ENCODE measurements at places on chromosomes 1 and 21. TPM values are rescaled to one million over a fixed set of nuclear protein-coding genes. Genes with fewer than 3 reads are reported as not detected.

RHEX gene
- 1.1 TPM for total RNA-seq

NCAM2 gene
- 19.7 TPM for total RNA-seq

KIF2C gene
- total RNA-seq = 7.3 TPM

DUSP10 gene
- total RNA-seq = 12.6 TPM

KIAA0040 gene
- 24.4 TPM for total RNA-seq

TIE1 gene
- total RNA-seq = 38.5 TPM

HSD3B2 gene
- total RNA-seq = not detected

Data from left lung (tissue), 14 donors.